Hair follicular keratinocyte (primary cell): ENCODE measurements at places on chromosomes 3 and 15. TPM values are rescaled to one million over a fixed set of nuclear protein-coding genes. Genes with fewer than 3 reads are reported as not detected.

Gene LRIG1
- 16.2 and 24.0 TPM in 2 replicates for total RNA-seq

Gene FOXB1
- total RNA-seq = not detected in 2 replicates

Gene XCR1
- not detected in 2 replicates for total RNA-seq

Gene TRANK1
- 2.1 and 2.4 TPM in 2 replicates for total RNA-seq

Gene HRH1
- 7.3 and 9.4 TPM in 2 replicates for total RNA-seq

Gene ARHGEF26
- total RNA-seq = 2.0 and 2.6 TPM in 2 replicates

Gene MNS1
- 0.39 and 1.1 TPM in 2 replicates for total RNA-seq

Gene SPSB4
- 0.04 TPM in 1 of 2 replicates, not detected in the other for total RNA-seq

Gene CHRM5
- total RNA-seq = not detected in 2 replicates

Gene MB21D2
- total RNA-seq = 7.7 and 9.2 TPM in 2 replicates

Gene SLC38A3
- not detected in 2 replicates for total RNA-seq

Gene MINAR1
- 0.08 and 0.23 TPM in 2 replicates for total RNA-seq

Gene PTX3
- total RNA-seq = 0.23 and 2.7 TPM in 2 replicates

Gene MED12L
- under 0.01 TPM in 1 of 2 replicates, not detected in the other for total RNA-seq

Gene GOLGA8A
- 3.9 and 6.1 TPM in 2 replicates for total RNA-seq

Gene PLCH1
- total RNA-seq = not detected in 2 replicates

Gene CCR9
- total RNA-seq = not detected in 2 replicates

Gene IGSF10
- not detected in 2 replicates for total RNA-seq

Gene ANKUB1
- 0.04 and 0.31 TPM in 2 replicates for total RNA-seq

Gene CKMT1A
- total RNA-seq = 89.3 and 94.9 TPM in 2 replicates

Gene MYLK
- total RNA-seq = 9.7 and 11.2 TPM in 2 replicates

Gene SKOR1
- total RNA-seq = 0.08 TPM in 1 of 2 replicates, not detected in the other

Gene LRRC31
- total RNA-seq = not detected in 2 replicates

Gene SPATA12
- total RNA-seq = not detected in 2 replicates

Gene KLHL6
- 0.16 TPM in 1 of 2 replicates, not detected in the other for total RNA-seq

Gene APBA2
- total RNA-seq = 6.6 and 10.4 TPM in 2 replicates

Gene CCDC54
- not detected in 2 replicates for total RNA-seq

Gene ISG20
- total RNA-seq = 6.3 and 27.8 TPM in 2 replicates

Gene PLOD2
- 41.3 and 47.6 TPM in 2 replicates for total RNA-seq

Gene GPR27
- 0.08 and 0.11 TPM in 2 replicates for total RNA-seq

Gene C3orf49
- not detected in 2 replicates for total RNA-seq

Gene LRRC2
- under 0.01 and 0.08 TPM in 2 replicates for total RNA-seq

Gene LMAN1L
- not detected in 2 replicates for total RNA-seq

Gene SEMA6D
- 0.91 and 2.9 TPM in 2 replicates for total RNA-seq

Gene HPS3
- 11.5 and 12.7 TPM in 2 replicates for total RNA-seq

Gene TUSC2
- total RNA-seq = 38.6 and 39.7 TPM in 2 replicates

Gene HGD
- total RNA-seq = not detected in 2 replicates

Gene DNAH12
- total RNA-seq = not detected in 2 replicates

Gene ACAD9
- 27.6 and 39.4 TPM in 2 replicates for total RNA-seq

Gene PRSS50
- total RNA-seq = not detected in 2 replicates

Gene INKA1
- 26.6 and 28.2 TPM in 2 replicates for total RNA-seq

Gene PIGZ
- 1.1 and 2.1 TPM in 2 replicates for total RNA-seq

Gene LTK
- not detected in 2 replicates for total RNA-seq

Gene SLC27A2
- total RNA-seq = not detected in 2 replicates

Gene FOXL2
- total RNA-seq = 0.38 and 1.2 TPM in 2 replicates

Gene RLBP1
- total RNA-seq = not detected in 2 replicates

Gene NUP210
- 0.04 TPM in 1 of 2 replicates, not detected in the other for total RNA-seq

Gene GOLGA6L10
- 0.23 TPM in 2 replicates for total RNA-seq

Gene RGMA
- total RNA-seq = 0.55 and 1.1 TPM in 2 replicates

Gene PAK6
- 21.0 and 21.7 TPM in 2 replicates for total RNA-seq

Gene SLC28A2
- total RNA-seq = not detected in 2 replicates

Gene C2CD4B
- total RNA-seq = not detected in 2 replicates

Gene HDC
- not detected in 2 replicates for total RNA-seq

Gene IL17RD
- 1.1 and 1.3 TPM in 2 replicates for total RNA-seq

Gene TBC1D21
- total RNA-seq = not detected in 2 replicates
